ENCODE measurements at places on chromosomes 5 and 9. TPM values are rescaled to one million over a fixed set of nuclear protein-coding genes. Genes with fewer than 3 reads are reported as not detected.

The PLEKHG4B gene
- 6.1 TPM for total RNA-seq

DNA sequence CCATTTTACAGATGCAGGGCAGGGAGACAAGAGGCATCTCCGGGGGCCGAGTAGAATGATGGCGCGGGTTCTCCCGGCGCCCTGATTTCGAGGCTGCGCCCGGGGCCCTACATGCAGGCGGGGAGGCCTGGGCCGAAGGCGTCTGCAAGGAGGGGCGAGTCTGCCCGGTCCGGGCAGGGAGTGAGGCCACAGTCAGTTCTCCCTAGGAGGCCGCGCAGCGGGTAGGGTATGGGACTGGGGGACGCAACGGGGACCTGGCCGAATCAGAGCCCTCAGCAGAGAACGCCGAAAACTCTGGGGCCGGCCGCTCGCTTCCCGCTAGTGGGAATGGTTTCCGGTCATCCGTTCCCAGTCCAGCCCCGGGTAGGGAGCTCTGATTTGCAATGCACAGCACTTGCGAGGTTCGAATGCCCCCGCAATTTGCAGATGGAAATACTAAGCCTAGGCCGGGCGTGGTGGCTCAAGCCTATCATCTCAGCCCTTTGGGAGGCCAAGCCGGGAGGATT, 6.4 kb downstream of the TLX3 start:
- DNase-seq: no peak
- H3K4me3 ChIP-seq: no peak overlapping the region
- H3K27me3 ChIP-seq: peaks cover 93% of the 10 kb centered on the region
- no peaks in the 10 kb centered on the region for H3K36me3 ChIP-seq

DNA sequence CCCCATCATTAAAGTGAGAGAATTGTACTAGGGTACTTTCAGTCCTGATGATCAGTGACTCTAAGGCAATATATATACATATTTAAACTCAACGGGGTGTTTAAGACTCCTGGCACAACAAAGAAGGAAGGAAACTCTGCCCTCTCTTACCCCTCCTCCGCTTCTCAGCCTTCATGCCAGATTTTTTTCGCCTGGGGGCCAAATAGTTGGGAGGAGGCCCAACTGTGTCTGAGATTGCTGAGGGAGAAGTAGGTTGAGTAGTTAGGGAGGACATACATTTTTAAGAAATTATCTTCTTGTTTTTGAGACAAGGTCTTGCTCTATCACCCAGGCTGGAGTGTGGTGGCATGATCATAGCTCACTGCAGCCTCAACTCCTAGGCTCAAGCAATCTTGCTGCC, 127.7 kb upstream of the SHB start:
- H3K4me3 ChIP-seq: no peak overlapping the region
- no peak overlapping the region for H3K27ac ChIP-seq
- H3K4me1 ChIP-seq: no peaks in the 10 kb centered on the region
- H3K36me3 ChIP-seq: no peaks in the 10 kb centered on the region

DNA sequence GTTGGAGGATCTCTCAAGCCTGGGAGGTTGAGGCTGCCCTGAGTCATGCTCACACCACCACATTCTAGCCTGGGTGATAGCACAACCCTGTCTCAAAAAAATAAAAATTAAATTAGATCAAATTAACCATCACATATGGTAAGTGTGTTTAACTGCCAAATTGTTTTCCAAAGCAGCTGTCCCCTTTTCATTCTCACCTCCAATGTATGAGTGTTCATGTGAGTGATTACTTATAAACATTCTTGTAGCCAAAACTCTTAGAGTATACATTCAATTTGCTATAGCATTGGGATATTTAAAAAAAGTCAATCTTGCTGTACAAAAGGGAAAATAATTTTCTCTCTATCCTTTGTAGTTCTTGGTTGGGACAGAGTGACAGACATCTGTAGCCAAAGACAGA, 53.4 kb upstream of the SNAPC3 start:
- no peaks in the 10 kb centered on the region for H3K4me1 ChIP-seq
- no peak overlapping the region for H3K27ac ChIP-seq
- no peak for DNase-seq
- no peaks in the 10 kb centered on the region for H3K36me3 ChIP-seq
- H3K27me3 ChIP-seq: no peaks in the 10 kb centered on the region

GRCh38 chr5:117776977-117777376, 1202.4 kb upstream of the SEMA6A start:
- H3K27me3 ChIP-seq: no peaks in the 10 kb centered on the region
- H3K36me3 ChIP-seq: no peaks in the 10 kb centered on the region
- no peaks in the 10 kb centered on the region for H3K4me1 ChIP-seq
- H3K4me3 ChIP-seq: no peak overlapping the region
- DNase-seq: no peak
